ENCODE measurements at places on chromosomes 1 and 21.

DNA sequence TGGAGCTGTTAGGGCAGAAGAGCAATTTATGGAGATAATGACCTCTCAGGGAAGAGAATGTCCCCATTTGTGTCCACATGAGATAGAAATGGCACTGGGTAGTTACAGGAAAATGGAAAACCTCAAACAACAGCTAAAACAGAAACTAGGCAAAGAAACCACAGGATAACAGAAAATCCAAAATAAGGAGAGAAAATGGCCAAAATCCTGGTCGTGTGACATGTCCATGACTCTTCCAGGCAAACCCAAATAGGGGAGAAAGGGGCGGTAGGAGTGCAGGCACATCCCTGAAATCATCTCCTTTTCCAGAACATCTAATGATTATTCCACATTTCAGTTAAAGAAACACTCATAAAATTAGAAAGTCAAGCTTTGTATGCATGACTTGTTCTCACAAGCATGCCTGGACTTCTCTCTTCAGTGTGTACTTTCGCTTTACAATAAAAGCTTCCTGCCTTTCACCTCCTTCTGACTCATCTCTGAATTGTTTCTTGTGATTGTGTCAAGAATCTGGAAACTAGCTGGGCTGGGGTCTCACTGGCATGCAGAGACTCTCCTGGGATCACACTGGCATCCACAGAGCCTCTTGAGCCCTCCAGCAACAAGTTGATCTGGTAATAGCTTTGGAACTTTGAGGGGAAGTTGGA, 171.4 kb upstream of the ZP4 start:
- DNase-seq = no peak

- DNase-seq = no peak
Measured at GRCh38 chr1:151402764-151403163, 3.4 kb downstream of the PSMB4 start.

- no peak for DNase-seq
Measured at GRCh38 chr1:22250724-22251123, 107.8 kb upstream of the WNT4 start.

DNA sequence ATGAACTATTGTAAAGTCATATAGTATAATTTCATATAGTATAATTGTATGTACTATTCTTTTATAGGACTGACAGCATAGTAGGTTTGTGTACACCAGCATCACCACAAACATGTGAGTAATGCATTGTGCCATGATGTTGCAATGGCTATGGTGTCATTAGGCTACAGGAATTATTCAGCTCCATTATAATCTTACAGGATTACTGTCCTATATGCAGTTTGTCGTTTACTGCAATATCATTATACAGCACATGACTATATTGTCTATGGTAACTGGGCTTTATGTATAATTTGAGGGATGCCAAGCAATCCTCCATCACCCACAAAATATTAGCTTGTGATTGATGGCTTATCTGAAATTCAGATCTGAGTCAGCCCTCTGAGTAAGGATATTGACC, 54.2 kb upstream of the PBX1 start:
- no peak for DNase-seq

GRCh38 chr1:207883104-207883651, 27.7 kb downstream of the CD34 start:
- no peak for DNase-seq

DNA sequence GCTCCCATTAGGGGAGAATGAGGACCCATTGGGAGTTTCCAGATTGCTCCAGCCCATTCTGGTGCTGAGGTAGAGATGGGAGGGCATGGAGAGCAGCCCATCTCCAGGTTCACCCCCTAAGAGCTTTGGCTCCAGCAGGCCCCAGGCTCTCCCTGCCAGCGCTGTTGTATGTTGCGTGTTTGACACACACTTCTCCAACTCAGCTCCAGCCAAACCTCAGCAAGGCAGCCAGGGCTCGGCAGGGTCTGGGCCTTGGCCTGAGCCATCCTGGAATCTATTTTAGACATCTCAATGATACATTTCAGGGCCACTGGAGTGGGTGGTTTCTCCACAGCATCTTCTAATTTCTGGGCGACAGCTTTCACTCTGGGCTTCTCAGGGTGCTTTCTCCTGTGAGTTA, 117.0 kb downstream of the NAV1 start:
- no peak for DNase-seq

DNA sequence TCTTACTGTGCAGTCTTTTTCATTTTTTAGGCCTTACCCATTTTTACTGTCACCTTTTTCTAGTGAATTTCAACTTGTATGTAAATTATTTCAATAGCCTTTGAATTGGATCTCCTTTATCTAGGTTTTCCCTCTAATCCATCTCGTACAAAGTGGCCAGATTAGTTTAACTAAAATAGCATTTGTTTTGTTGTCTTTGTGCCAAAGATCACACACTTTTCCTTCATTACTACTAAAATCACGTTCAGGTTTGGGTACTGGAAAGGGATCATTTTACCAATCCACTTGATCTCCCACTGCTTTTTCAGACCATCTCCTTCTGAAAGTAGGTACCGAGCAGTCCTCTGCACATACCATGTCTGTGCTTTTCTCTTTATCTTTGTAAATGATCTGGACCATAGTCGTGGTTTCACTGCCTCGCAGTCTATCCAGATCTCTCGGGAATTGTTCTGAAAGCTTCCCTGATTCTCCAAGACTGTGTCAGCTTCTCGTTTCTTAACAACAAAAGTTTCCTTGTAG, 20.1 kb downstream of the KDM1A start:
- no peak for DNase-seq

DNA sequence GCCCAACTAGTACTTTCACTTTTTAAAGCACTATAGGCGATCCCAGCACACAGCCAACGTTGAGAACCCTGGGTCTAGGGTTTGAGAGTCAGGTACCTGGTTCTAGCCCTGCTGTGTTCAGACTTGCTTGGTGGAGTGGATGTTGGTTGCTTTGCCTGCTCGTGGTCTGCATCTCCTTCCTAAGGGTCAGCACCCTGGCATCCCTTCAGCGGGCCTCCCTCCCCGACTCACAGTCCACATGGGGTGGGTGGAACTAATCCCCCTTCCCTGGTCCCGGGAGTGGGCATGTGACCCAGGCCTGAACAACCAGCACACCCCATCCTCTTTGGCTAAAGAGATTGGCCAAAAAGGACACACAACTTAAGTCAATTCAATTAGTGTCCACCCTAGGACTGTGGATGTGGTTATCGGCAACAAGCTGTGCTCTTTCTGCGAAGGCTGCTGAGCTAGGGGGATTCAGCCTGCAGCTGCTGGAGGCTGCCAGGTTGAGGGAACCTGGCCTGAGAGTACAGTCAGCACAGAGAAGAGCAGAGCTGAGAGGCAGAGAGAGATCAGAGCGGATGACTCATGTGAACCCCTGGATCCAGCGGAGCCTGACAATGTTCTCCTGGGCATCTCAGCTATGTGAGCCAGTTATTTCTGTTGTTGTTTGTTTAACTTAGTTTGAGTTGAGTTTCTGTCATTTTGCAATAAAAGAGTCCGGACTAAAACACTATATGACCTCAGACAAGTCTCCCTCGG, 138.9 kb downstream of the ACTL8 start:
- no peak for DNase-seq

DNA sequence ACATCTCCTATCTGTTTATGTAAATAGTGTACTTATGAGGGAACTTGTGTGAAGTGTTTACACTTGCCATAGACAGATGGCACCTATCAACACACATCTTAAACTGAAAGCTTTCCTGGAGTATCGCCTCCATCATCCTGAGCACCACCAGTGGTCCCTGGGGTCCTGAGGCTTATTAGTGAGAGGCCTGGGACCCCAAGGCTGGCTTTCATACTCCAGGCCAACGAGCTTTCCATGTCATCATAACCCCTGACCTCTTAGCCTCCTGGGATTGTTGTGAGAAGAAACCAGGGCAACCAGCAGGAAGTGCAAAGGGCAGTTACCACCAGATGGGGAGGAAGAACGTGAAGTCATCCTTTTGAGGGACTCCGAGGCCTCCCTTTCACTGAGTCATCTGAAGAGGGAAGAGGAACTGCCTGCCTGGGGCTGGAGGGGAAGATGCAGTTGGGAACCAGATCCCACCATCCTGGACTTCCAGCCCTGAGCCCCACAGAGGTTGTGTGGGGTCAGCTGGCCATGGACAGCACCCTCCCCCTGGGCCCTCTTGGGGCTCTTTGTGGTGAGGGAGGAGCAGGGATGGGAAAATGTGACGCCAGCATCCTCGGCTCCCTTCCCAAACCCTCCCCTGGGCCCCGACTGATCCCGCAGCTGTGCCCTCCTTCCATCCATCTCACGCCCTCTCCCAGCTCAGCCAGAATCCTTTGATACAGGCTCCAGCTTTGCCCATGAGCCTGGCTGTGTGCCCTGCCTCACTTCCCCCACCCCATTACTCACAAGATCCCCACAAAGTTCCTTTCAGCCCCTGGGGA, 5.8 kb downstream of the INKA2 start:
- peak; percentile 46 for DNase-seq

- DNase-seq = no peak
Measured at GRCh38 chr1:173427146-173428054, 49.7 kb upstream of the PRDX6 start.

DNA sequence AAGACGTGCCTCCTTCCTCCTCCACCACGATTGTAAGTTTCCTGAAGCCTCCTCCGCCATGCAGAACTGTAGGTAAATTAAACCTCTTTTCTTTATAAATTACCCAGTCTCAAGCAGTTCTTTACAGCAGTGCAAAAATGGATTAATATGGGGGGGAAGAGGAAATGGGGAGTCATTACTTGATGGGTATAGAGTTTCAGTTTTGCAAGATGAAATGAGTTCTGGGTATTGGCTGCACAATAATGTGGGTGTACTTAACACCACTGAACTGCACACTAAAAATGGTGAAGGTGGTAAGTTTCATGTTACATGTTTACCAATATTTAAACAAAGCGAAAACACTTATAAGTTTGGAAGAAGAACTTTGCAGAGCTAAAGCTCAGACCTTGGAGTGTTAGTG, 24.3 kb upstream of the DISP1 start:
- no peak for DNase-seq

- no peak for DNase-seq
Measured at GRCh38 chr21:27795418-27795817, 828.5 kb upstream of the ADAMTS5 start.

- no peak for DNase-seq
Measured at GRCh38 chr1:64122588-64122987, 80.8 kb upstream of the UBE2U start.

GRCh38 chr21:32364796-32365195, 28.0 kb downstream of the URB1 start:
- DNase-seq = no peak

DNA sequence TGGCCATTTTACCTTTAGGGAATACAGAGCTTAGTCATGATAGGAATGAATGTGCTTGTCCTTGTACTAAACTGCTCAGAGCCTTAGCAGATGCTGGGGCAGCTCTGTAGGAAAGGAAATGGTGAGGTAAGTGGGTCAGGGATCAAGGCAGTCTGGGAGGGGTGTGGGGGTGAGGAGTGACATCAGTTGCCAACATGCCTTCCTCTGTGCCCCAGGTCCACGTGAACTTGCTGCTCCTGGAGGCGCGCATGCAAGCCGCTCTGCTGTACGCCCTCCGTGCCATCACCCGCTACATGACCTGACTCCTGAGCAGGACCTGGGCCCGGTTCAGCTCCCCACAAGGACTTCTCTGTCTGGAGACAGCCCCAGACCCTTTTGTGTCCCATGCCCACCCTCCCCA, 21.2 kb downstream of the SESN2 start:
- no peak for DNase-seq

- no peak for DNase-seq
Measured at GRCh38 chr1:78101514-78101913, 55.7 kb downstream of the GIPC2 start.

DNA sequence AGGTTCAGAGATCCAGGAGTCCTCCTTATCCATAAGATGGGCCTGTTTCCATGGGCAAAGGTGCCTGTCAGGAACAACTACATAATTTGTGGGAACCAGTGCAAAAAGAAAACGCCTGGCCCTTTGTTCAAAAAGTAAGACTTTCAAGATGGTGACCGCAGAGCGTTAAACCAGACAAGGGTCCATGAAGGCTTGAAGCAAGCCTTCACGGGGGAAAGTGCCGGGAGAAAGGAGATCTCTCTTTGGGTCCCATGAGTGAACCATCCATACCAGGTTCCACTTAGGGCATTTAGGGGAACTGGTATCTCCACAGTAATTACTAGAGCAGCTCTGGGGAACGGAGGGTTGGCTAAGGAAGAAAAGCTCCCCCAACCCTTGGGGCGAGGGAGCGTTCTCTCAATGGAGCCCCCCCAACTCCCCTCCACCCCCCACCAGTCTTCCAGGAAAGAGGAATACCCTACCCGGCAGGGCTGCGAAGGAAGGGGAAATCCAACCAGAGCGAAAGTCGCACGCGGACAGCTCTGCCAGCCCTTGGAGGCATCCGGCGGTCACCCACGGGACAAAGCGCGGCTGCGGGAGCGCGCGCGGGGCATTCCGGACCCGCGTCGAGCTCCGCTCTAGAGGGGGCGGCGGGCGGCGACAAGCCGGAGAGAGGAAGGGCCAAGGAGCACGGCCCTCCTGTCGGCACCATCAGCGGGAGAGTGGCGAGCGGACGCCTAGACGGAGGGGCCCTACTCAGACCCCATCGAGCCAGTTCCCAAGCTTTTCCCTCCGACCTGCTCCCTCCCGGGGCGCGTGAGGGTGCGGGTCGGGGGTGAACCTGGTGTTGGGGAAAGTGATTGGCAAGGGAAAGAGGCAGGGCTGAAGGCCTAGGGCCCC, 687 bp upstream of the RASSF5 start:
- DNase-seq = no peak

- no peak for DNase-seq
Measured at GRCh38 chr1:29634746-29635335, 398.5 kb downstream of the PTPRU start.

- DNase-seq = peak; percentile 76
Measured at GRCh38 chr1:243850202-243850451, at the start of gene AKT3. Gene AKT3 (minus strand): TSS chr1:243850243. CDS start chr1:243843170, 7,073 bp downstream.

Measured in DMS 273 treated with DMSO at 0.1 percent for 48 hours (cell line).